Effector CD8-positive, alpha-beta T cell (primary cell): ENCODE measurements at places on chromosomes 1 and 21.

GRCh38 chr1:234770924-234771540 is 161.1 kb upstream of the IRF2BP2 start:
- DNase-seq = no peak

- no peak for DNase-seq
Measured at GRCh38 chr21:35020436-35020835, 28.7 kb downstream of the RUNX1 start.

DNA sequence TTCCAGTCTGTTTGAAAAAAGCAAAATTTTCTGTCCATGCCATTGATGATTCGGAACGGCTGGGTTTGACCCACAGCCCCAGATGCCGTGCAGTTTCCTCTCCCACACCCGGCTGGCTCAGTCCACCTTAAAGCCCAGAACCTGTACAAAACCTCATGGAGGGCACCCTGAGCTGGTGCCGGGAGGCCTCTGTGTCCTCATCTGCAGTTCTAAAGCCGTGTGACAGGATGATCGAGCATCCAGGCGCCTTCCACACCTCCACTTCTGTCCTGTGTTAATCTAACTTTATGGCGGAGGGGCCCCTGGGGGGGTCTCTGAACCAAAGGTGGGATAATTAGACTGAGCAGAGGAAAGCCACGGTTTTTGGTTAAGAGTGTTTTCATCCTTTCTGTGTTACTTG is 49.6 kb downstream of the SLC37A1 start:
- DNase-seq = no peak

DNA sequence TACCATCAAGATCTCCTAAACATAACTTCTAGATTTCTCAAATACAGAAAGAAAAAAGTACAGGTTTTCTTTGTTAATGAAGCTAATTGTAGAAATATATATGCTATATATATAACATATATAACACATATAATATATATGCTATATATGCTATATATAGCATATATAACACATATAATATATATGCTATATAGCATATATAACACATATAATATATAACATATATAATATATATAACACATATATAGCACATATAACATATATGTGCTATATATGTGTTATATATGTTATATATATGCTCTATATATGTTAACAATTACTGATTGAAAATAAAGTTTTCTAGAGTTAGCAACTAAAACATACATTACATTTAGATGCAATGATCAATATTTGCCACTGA is 34.8 kb downstream of the RGS21 start:
- no peak for DNase-seq

DNA sequence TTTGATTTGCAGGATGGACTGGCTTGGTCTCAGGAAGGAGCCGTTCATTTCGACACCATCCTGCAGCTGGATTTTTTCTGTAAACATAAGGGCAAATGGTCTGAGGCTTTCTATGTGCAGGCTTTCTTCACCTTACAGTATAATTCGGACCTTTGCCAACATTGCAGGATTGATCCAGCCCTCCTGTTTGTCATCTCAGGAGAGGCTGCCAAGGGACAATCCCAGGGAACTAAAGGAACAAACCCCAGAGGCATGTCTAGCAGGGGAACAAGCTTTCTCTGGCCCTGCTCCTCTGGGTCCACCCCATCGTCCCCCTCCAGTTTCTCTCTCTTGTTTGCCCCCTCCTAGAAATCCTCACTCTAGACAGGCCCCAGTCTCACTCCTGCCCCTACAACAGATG is 24.8 kb upstream of the GBP6 start:
- DNase-seq = no peak

DNA sequence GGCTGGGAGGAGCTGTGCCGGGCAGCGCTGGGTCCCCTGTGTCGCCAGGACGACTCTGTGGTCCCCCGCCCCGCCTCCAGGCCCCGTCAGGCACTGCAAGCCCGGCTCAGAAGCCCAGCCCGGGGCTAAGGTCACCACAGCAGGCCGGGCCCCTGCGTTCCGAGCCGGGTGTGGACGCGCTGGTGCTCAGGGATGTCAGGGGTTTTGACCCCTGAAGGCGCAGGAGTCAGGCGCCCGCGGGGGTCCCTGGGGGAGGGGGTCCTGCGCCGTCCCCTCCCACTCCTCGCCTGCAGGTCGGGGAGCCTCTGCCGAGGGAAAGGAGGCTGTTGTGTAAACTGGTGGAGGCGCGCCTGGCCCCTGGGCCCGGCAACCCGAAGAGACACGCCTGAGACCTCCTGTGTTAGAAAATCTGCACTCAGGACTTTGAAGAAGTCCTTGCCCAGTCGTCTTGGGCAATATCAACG is 23.7 kb upstream of the TMEM54 start:
- DNase-seq = no peak

DNA sequence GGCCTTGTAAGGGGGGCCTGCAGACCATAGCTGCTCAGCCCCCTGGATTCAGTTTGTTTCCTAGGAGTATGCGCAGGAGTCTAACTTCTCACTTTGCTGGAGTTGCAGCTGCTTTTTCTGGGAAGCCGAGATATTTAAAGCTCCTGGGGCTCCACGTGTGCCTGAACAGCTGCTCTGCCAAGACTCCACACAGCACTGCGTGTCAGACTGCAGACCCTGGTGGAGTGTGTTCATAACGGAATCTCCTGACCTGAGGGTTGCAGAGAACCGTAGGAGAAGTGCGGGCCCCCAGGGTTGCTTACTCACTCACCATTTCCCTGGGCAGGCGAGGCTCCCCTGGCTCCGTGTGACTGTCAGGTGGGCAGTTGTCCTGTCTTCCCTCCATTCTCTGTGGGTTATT is 474.3 kb upstream of the TMPRSS15 start:
- no peak for DNase-seq

GRCh38 chr1:151984313-151984956 is 9.2 kb downstream of the S100A10 start:
- DNase-seq = no peak

DNA sequence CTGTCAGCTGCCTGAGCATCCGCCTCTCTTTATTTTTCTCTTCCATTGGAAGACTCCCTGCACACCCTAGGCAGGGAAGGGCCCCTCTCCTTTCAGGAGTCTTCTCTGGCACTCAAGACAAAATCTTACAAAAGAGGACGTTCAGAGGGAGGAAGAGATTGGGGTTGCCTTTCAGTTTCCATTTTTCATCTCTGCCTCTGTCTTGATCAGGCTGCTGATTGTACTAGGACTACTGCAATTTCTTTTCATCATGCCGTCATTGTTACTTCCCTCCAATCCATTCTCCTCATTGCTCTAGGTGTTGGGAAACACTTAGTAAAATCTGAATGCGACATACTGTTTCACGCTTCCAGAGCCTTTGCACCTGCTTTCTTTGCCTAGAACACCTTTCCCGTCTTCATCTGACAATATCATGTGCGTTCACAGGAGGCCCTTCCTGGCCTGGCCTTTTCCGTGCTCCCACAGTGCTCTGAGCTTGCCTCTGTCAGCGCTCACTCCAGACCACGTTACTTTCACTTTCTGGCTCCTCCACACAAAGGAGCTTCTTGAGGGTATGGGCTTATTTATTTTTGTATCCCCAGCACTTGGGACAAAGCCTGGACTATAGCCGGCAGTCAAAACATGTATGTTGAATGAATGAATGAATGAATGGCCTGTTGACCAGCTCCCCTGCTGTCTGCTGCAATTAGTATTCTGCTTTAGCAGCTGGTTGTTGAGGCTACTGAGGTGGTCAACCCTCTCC is 10.9 kb downstream of the LRRC71 start:
- no peak for DNase-seq

GRCh38 chr1:115710859-115711624 is 57.5 kb downstream of the CASQ2 start:
- DNase-seq = no peak

- peak; percentile 46 for DNase-seq
Measured at GRCh38 chr1:116504308-116505156, 66.3 kb downstream of the CD58 start.

- no peak for DNase-seq
Measured at GRCh38 chr1:11682799-11683198, 1.9 kb upstream of the MAD2L2 start.

DNA sequence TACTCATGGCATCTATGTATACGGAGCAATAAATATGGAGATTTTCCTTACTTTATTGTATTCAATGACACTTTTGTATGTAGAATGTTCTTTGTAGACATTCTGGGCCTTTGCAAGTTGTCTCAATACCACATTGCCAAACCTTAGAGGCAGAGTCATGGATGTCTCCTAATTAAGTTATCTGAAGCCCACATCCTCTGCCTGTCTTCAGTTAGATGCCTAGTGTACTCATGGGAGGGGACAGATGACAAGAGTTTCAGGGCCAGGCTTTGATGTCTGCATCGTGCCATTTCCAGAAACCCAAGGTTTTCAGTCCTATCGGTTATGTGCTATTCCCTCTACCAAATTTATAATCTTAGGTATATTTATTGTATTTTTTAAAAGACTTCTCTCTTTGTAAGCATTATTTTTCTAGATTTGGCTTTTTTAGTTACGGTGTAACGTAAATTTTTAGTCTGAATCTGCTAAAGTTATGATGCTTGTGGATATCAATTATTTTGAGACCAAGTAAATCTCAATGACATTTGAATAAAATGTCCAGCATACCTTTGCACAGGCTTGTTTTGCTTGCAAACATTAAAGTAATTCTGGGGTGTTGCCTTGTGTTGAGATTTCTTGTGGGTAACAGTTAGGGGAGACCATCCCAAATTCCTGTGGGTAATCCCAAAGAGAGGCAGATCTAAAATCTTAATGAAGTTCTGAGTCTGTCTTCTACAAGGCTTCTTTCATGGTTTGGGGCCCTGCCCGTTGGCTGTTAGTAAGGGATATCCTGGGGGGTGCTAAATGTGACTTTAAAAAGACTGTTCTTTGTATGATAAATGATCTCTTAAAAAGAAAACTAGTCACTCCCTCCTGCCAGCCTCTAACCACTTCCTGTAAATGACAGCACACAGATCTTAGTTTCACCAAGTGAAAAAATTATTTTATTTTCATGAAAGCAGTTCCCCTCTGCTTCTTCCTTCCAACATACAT is 8.0 kb upstream of the MACF1 start:
- DNase-seq = peak; percentile 19

- DNase-seq = no peak
Measured at GRCh38 chr1:74811436-74812179, 78.7 kb downstream of the TYW3 start.

- no peak for DNase-seq
Measured at GRCh38 chr1:218339267-218339831, 5.8 kb upstream of the TGFB2 start.

DNA sequence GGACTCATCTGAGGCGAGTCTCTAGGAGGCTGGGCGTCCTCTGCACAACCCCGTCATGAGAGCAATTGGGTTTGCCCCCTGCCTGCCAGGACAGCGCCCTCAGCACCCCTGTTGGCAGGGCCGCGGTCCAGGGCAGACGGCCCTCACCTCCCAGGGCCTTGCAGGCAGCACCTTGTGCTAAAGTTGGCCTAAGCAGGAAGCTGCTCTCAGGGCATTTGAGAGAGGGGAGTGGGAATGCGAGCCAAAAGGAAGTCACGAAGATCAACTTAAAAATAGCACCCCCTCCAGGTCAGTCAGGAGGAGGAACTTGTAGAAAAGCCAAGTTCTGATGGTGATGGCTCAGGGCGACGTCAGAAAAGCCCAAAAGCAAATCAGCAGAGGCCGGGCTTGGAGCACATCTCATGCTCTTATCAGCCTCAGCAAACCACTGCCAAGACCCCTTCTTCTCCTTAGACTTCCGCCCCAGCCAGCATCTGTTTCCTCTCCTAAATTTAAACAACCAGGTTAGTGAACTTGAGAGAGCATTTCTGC is 12.6 kb upstream of the ADORA3 start:
- DNase-seq = peak; percentile 9

- no peak for DNase-seq
Measured at GRCh38 chr1:112256411-112256810, 139.6 kb upstream of the CTTNBP2NL start.

GRCh38 chr1:185672719-185673360 is 61.4 kb upstream of the HMCN1 start:
- DNase-seq = no peak

- DNase-seq = no peak
Measured at GRCh38 chr21:27315373-27315772, 348.5 kb upstream of the ADAMTS5 start.

DNA sequence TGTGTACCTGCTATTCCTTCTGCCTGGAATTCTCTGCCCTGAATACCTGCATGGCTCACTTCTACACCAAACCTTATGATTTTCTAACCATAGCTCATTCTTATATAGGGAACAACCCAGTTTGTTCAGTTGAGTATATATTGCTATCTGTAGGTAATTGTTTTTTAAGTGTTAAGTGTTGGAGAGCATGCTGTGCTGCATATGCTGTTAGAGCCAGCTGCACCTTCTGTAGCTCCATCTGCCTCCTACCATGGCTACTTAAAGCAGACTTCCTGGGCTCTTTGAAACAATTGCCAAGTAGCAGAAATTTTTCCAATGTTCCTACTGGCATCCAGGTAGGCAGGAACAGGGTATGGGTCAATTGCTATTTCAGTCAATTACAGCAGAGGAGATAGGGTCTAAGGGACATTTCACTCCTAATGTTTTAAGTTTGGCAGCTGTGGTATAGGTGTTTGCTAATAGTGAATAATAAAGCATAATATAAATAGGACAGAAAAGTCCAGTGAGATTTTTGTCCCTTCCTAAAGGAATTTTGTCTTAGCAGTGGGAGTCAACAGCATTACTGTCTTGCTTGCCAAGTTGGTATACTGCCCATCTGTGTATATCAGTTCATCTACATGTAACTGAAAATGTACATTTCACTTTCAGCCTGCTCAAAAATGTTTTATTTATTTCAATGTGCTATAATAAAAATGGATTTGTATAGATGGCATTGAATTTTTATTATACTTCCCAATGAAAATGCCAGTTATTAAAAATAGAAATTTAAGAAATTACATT is 34.0 kb upstream of the C1orf115 start:
- no peak for DNase-seq

DNA sequence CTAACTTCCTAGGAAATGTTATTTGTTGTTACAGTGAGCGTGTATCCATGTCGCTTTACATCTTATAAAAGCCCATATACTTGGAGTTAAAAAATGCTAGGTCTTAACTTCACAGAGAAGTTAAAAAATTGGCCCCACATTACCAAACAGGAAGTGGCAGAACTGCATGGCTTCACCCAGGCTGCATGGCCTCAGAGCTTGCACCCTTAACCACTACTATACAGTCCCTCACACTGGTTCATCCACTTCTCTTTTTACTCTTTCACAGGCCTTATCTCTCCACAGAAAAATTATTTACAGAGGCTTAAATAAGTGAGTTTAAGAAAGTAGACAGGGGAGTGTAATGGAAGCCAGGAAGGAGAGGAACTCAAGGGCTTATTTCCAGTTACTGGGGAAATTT is 402.5 kb downstream of the HHAT start:
- DNase-seq = no peak

- DNase-seq = no peak
Measured at GRCh38 chr1:93629101-93630059, 52.3 kb downstream of the BCAR3 start.
